ENCODE measurements at places on chromosomes 6 and 20. TPM values are rescaled to one million over a fixed set of nuclear protein-coding genes. Genes with fewer than 3 reads are reported as not detected.
A peak's percentile ranks its signal among the peaks of the same experiment; 100 is the strongest.

DNA sequence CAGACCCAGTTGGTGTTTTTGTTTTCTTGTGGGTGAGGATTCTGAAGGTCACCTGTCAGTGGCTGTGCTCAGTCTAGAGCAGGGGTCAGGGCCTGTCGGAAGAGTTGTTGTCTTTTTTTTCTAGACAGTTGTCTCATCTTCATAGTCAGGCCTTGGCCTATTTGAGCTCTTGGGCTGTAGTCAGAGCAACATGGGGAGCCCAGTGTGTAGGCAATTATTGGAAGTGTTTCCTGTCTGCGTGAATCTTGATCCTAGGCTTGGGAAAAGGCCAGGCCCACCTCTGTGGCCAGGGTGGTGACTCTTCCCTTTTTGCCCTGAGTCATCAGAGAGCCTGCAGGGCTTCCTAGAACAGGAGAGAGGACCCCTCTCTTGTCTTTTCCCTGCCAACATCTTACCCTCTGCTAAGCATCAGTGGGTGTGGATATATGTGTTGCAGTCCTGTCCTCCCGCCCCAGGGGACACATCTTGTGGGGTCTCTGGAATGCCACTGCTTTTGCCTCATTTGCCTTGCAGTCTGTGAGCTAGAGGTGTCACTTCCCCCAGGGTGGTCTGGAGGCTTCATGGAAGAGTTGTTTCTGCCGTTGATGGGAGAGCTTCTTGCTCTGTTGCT is 11.4 kb downstream of the TJAP1 start:
- H3K4me3 ChIP-seq: no peak overlapping the region
- peak; percentile 55 for DNase-seq
- H3K36me3 ChIP-seq: no peaks in the 10 kb centered on the region
- peaks cover 3% of the 10 kb centered on the region for H3K27me3 ChIP-seq

DNA sequence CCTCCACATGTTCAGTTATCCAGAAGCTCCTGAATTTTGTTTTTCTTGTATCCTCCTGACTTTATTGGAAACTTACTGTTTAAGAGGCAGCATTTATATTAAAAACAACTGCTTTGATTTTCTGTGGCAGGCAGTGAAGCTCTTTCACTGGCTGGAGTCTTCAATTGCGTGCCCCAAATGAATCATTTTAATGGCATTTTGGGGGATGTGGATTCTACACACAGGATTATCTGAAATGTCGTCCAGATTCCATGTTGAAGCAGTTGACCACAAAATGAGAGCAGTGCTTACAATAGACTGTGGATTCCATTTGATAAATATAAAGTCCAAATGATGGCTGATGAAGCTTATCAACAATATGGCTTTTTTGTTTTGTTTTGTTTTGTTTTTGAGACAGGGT is 41.0 kb upstream of the HIVEP1 start:
- peak; percentile 90 for DNase-seq
- peaks cover 2% of the 10 kb centered on the region for H3K27me3 ChIP-seq
- peaks cover 76% of the 10 kb centered on the region for H3K4me1 ChIP-seq

The CLDN20 gene
- not detected for total RNA-seq

DNA sequence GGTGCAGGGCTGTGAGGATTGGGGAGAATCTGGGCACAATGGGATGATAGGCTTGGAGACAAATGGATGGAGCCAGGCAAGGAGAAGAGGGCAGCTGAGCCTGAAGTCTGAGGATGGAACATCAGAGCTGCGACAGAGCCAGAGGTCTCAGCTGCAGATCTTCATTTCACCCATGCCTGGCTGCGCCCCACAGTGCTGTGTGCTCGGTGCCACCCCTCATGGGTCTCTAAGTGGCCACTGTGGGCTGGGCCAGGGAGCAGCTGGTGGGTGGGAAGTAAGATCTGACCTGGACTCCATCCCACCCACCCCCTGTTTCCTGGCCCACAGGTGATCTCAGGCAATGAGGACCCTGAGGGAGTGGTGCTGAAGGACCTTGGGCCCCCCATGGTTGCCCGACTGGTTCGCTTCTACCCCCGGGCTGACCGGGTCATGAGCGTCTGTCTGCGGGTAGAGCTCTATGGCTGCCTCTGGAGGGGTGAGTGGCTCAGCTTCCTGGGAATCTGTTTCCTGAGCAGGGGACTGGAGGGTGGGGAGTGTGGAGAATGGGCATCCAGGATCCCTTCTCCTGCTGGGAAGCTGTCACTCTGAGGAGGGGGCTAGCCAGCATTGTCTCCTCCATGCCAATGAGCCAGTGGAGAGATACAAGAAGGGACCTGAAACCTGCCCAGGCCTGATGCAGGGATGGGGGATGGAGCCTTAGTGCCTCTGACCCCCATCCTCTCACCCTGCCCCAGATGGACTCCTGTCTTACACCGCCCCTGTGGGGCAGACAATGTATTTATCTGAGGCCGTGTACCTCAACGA is 6.5 kb downstream of the DDR1 start:
- H3K4me3 ChIP-seq: no peak overlapping the region
- no peak overlapping the region for H3K27ac ChIP-seq
- no peak for DNase-seq

GRCh38 chr6:164168595-164168994 is 754.1 kb downstream of the QKI start:
- H3K4me1 ChIP-seq: no peaks in the 10 kb centered on the region
- peaks cover 5% of the 10 kb centered on the region for H3K36me3 ChIP-seq
- peaks cover 4% of the 10 kb centered on the region for H3K27me3 ChIP-seq
- H3K27ac ChIP-seq: no peak overlapping the region
- H3K4me3 ChIP-seq: no peak overlapping the region
- no peak for DNase-seq

The VWA7 gene
- 0.60 TPM for total RNA-seq

The PRICKLE4 gene
- not detected for total RNA-seq

DNA sequence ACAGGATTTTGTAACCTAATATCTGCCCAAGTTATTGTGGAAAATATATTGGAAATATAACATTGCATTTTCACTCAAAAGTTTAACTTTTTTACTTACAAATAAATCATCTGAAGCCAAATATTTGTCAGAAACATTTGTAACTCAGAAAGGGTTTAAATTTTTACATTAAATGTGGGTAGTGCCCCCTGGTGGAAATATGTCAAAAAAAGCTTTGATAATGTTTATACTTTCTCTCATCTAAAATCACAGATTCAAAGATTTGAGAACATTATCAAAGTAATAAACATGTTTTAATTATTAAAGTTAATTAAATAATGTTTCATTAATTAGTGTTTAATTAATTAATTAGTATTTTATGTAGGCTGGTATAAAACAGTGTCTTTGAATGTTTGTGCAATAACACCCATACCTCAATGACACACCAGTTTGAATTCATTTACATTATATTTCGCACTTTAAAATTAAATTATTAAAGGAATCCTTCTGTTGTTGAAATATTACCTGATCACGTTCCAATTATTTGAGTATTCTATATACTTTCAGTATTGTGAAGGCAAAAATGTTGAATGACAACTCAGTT is 320.1 kb upstream of the FKBP1C start:
- no peak overlapping the region for H3K4me3 ChIP-seq
- H3K36me3 ChIP-seq: no peaks in the 10 kb centered on the region
- DNase-seq: no peak
- H3K4me1 ChIP-seq: no peaks in the 10 kb centered on the region

GRCh38 chr6:35417979-35418661 is 34.0 kb upstream of the FANCE start:
- DNase-seq: no peak
- peaks cover under 1% of the 10 kb centered on the region for H3K27me3 ChIP-seq
- H3K4me3 ChIP-seq: no peak overlapping the region
- H3K4me1 ChIP-seq: peaks cover 41% of the 10 kb centered on the region
- peaks cover 11% of the 10 kb centered on the region for H3K36me3 ChIP-seq
- peak overlapping the region; percentile 67 for H3K27ac ChIP-seq

- peaks cover 3% of the 10 kb centered on the region for H3K27me3 ChIP-seq
- no peak overlapping the region for H3K4me3 ChIP-seq
- DNase-seq: no peak
- peaks cover 7% of the 10 kb centered on the region for H3K36me3 ChIP-seq
- no peak overlapping the region for H3K27ac ChIP-seq
Observed at GRCh38 chr6:4521070-4521469, 255.1 kb upstream of the CDYL start.

GRCh38 chr6:166721576-166721975 is 94.5 kb upstream of the RPS6KA2 start:
- no peaks in the 10 kb centered on the region for H3K4me1 ChIP-seq
- H3K4me3 ChIP-seq: no peak overlapping the region
- DNase-seq: no peak
- no peak overlapping the region for H3K27ac ChIP-seq
- peaks cover 23% of the 10 kb centered on the region for H3K27me3 ChIP-seq

DNA sequence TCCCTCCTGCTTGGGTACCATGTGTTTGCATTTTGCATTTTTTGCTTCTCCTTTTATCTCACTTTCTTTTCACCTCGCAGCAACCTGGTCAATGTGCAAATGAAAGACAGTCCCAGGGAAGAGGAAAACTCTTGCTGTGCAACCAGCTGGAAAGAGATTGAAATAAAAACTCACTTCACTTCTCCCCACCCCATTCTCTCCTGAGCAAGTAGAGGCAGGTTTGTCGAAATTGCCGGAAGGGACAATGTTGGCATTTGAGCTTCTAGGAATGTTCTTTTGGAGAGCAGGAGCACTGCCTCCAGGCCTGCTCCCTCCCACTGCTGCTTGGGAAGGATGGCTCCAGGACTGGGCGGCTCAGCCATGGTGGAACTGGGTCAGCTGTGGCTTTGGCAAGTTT is 30.6 kb downstream of the KCNG1 start:
- no peak overlapping the region for H3K4me3 ChIP-seq
- no peak overlapping the region for H3K27ac ChIP-seq
- no peak for DNase-seq
- 0 out of 2 replicates have a peak, but pooled peaks cover 4% of the 10 kb centered on the region for H3K36me3 ChIP-seq
- H3K4me1 ChIP-seq: peaks cover 38% of the 10 kb centered on the region

GRCh38 chr20:16929756-16930155 is 181.6 kb downstream of the OTOR start:
- no peak for DNase-seq
- H3K27ac ChIP-seq: no peak overlapping the region
- H3K27me3 ChIP-seq: no peaks in the 10 kb centered on the region
- H3K4me3 ChIP-seq: no peak overlapping the region

The OOEP gene
- total RNA-seq: not detected

The PRSS35 gene
- 0.30 TPM for total RNA-seq

GRCh38 chr20:41499961-41500725 is 118.0 kb downstream of the CHD6 start:
- peak overlapping the region; percentile 53 for H3K27ac ChIP-seq
- H3K4me3 ChIP-seq: peak overlapping the region; percentile 55
- peaks cover 31% of the 10 kb centered on the region for H3K36me3 ChIP-seq
- DNase-seq: peak; percentile 56
- H3K4me1 ChIP-seq: peaks cover 49% of the 10 kb centered on the region

DNA sequence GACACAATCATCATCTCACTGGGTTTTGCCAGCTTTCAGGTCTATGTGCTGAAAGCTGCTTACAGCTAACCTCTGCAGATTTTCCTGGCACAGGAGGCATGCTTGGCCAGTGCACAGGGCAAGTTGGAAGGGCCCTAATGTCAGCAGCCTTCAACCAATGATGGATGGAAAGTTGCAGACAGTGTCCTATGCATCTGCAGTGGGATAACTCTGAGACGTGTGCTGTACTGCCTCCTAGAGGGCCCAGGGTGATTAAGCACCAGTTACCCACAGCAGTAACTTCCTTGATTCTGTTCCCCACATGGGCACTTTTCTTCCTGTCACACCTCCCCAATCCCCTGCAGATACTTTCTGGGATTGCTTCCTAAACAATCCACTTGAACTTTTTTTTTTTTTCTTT is 38.6 kb downstream of the OVOL2 start:
- H3K36me3 ChIP-seq: no peaks in the 10 kb centered on the region
- no peaks in the 10 kb centered on the region for H3K4me1 ChIP-seq
- no peak overlapping the region for H3K4me3 ChIP-seq
- no peak overlapping the region for H3K27ac ChIP-seq
- DNase-seq: no peak

GRCh38 chr6:160081398-160081797 is 40.2 kb upstream of the SLC22A1 start:
- peaks cover 34% of the 10 kb centered on the region for H3K36me3 ChIP-seq
- no peaks in the 10 kb centered on the region for H3K27me3 ChIP-seq
- peaks cover 20% of the 10 kb centered on the region for H3K4me1 ChIP-seq
- no peak overlapping the region for H3K27ac ChIP-seq
- H3K4me3 ChIP-seq: no peak overlapping the region

The DSP gene
- total RNA-seq: 65.1 TPM

GRCh38 chr6:27825025-27825793 is 87.0 kb downstream of the OR2B2 start:
- peaks cover 41% of the 10 kb centered on the region for H3K4me1 ChIP-seq
- no peak for DNase-seq
- no peaks in the 10 kb centered on the region for H3K36me3 ChIP-seq
- peaks cover 5% of the 10 kb centered on the region for H3K27me3 ChIP-seq
- H3K4me3 ChIP-seq: peak overlapping the region; percentile 98
- peak overlapping the region; percentile 99 for H3K27ac ChIP-seq

DNA sequence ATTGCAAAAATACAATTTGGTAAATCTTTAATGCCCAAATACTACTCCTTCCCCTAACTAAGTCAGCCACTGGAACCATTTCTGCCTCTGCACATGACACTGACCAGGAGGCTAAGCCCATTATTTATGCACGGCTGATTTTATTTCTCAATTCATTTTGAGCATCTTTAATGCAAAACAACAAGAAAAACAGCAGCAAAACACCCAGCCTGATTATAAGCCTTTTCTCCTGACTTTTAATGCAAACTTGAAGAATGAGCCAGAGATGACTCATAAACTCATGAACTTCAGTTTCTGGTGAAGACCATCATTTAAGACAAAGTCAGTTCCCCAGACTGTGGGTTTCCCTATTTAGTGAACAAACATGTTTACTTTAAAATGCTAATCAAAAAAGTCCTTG is 51.6 kb downstream of the CYP24A1 start:
- H3K4me1 ChIP-seq: peaks cover 37% of the 10 kb centered on the region
- peak overlapping the region; percentile 35 for H3K4me3 ChIP-seq
- peak; percentile 50 for DNase-seq
- no peaks in the 10 kb centered on the region for H3K27me3 ChIP-seq
- H3K27ac ChIP-seq: peak overlapping the region; percentile 73

DNA sequence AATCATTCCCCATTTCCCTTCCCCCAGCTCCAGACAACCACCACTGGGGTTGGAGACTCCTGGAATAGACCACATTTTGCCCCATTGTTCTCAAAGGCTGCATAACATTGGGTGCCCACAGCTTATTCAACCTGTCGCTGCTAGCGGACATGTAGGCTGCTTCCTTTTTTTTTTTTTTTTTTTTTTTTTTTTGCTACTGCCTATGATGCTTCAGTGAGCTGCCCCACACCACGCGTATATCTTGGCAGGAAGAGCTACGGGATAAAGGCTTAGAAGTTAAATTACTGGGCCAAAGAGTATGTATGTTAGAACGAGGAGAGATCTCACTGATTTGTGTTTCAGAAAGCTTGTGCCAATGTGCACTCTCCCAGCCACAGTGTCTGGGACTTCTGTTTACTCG is 7.0 kb downstream of the LBP start:
- H3K27me3 ChIP-seq: peaks cover 12% of the 10 kb centered on the region
- no peak overlapping the region for H3K27ac ChIP-seq
- H3K4me1 ChIP-seq: peaks cover 9% of the 10 kb centered on the region

GRCh38 chr6:140438346-140438735 is 1063.9 kb upstream of the CITED2 start:
- peaks cover 80% of the 10 kb centered on the region for H3K4me1 ChIP-seq
- peak overlapping the region; percentile 55 for H3K4me3 ChIP-seq
- H3K27me3 ChIP-seq: no peaks in the 10 kb centered on the region
- peak overlapping the region; percentile 86 for H3K27ac ChIP-seq
